Cortex of kidney (tissue), 1 donor: ENCODE measurements at places on chromosomes 6 and 20.

GRCh38 chr20:34377072-34377847 is 14.2 kb downstream of the ITCH start:
- DNase-seq: no peak

DNA sequence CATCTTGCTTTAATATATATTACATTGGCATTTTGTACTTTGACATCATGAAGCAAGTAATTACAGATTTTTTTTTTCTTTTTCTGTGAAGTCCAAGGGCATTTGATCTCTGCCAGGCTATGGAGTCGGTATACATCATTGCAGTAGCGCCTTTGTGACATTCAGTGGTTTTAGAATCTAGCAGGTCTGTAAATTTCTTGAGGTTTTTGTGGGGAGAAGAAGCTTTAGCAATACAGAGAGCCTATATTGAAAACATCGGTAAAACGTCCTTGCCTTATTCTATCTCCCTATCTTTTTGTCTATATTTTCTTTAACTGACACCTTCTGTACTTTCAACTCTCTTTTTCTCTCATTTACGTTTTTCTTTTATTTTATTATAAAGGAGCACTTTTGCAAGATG is 47.2 kb downstream of the DUSP22 start:
- DNase-seq: no peak

DNA sequence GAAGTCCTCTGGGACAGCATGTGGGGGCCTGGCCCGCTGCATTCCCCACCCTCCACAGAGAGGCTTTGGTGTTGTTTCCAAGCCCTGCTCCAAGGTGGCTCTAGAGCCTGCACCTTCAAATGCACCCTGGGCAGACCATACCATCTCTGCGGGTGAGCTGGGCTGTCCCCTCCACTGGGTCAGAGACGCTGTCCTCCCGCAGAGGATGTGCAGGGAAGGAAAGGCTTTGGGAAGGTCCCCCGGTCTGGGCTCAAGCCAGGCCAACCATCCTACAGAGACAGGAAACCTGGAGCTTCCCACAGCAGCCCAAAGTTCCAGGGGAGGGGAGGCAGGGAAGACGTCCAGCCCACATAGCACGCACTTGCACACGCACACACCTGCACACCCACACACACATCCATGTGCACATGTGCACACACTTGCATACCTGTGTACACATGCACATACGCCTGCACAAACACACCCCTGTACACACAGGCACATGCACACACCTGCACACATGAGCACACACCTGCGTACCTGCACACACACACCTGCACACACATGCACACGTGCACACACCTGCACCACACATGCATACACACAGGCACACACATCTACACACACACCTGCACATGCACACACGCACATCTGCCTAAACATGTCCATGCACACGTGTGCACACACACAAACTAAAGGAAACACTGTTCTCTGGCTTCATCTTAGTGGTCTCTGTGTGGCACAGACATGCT is 155.4 kb downstream of the ERMARD start:
- no peak for DNase-seq

DNA sequence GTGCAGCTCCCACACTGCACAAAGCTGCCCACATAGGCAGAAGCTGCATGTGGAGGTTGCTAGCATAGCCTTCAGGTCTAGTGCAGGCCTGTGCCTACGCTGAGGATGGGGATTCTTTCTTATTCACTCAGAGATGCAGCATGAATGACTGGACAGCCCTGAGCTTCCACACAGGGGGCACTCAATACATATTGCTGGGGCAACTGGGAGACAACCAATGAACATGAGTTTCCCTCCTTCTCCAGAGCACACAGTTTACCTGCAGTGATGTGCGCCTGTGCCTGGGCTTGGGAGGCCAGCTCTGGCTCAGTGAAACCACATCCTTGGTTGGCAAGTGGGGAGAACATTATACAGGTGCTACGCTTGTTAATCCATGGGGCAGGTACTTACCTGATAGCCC is 389.9 kb downstream of the RNGTT start:
- no peak for DNase-seq

GRCh38 chr20:8424010-8424409 is 291.9 kb downstream of the PLCB1 start:
- DNase-seq: no peak
